ENCODE measurements at places on chromosomes 6 and 20.

DNA sequence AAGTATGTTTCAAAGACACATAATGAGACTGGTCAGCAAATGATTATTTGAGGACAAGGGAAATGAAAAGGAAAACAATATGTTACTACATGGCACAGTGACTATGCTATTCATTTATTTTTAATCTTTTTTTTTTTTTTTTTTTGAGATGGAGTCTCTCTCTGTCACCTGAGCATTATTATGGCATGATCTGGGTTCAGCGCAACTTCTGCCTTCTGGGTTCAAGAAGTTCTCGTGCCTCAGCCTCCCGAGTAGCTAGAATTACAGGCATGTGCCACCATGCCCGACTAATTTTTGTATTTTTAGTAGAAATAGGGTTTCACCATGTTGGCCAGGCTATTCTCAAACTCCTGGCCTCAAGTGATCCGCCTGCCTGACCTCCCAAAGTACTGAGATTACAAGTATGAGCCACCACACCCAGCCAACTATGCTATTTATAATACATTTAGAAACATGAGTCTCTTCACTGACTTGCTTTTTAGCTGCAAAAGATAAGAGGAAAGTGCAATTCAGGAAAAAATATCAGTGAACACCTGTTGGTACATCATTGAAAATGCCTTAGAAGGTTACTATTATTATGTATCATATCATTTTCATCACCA, 3.4 kb downstream of the CALHM4 start:
- no peak for DNase-seq

- no peak for DNase-seq
Measured at GRCh38 chr6:109296971-109297372, 85.3 kb downstream of the CD164 start.

- DNase-seq = no peak
Measured at GRCh38 chr6:32609391-32609730, 19.7 kb upstream of the HLA-DRB1 start.

DNA sequence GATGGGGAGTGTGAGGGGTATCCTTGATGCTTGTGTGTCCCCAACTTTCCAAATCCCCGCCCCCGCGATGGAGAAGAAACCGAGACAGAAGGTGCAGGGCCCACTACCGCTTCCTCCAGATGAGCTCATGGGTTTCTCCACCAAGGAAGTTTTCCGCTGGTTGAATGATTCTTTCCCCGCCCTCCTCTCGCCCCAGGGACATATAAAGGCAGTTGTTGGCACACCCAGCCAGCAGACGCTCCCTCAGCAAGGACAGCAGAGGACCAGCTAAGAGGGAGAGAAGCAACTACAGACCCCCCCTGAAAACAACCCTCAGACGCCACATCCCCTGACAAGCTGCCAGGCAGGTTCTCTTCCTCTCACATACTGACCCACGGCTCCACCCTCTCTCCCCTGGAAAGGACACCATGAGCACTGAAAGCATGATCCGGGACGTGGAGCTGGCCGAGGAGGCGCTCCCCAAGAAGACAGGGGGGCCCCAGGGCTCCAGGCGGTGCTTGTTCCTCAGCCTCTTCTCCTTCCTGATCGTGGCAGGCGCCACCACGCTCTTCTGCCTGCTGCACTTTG, at the start of gene TNF:
Gene TNF (plus strand): TSS at position 231 of the 567 bp plus-strand sequence. CDS start 177 bp downstream, at position 408.
- DNase-seq = peak; percentile 64

DNA sequence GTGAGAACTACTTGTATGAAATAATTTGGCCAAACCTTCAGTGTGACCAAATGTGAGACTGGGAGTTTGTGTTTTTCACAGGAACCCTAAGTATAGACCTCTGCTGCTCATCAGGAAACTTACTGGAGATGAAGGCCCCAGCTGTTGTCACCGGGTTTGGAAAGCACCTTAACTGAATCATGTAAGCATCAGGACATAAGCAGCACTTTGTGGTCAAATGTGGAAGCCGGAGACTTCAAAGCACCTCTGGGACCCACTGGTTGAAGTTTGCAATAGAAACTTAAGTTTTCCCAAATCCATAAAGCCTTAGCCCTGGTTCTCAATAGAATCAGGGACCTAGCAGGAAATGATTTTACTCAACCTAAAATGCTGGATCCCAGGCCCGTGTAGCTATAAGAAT, 14.3 kb downstream of the TTPAL start:
- DNase-seq = no peak

GRCh38 chr6:168352096-168352495, 32.5 kb upstream of the DACT2 start:
- no peak for DNase-seq

- DNase-seq = no peak
Measured at GRCh38 chr6:35596448-35597442, 84.0 kb upstream of the TULP1 start.

GRCh38 chr20:38215194-38216182, 45.0 kb downstream of the KIAA1755 start:
- DNase-seq = no peak

DNA sequence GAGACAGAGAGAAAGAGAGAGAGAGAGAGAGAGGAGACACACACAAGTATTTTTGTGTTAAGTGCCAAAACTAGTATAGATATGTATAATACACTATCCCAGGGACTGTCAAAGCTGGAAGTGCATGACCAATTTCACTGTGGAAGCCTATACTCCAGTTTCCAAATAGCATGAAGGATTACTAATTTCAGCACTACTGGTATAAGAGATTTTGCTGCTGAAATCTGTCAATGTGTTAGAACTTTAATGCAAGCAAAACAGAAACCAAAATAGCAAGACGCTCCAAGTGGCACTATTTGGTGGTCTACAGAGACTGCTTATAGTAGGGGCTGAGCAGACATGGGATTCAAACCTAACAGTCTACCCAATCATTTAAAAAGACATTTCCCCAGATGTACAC, 284.8 kb downstream of the BTBD9 start:
- DNase-seq = no peak
